Left renal pelvis (tissue), 4 donors: ENCODE measurements at places on chromosomes 2 and 18.
A peak's percentile ranks its signal among the peaks of the same experiment; 100 is the strongest.

DNA sequence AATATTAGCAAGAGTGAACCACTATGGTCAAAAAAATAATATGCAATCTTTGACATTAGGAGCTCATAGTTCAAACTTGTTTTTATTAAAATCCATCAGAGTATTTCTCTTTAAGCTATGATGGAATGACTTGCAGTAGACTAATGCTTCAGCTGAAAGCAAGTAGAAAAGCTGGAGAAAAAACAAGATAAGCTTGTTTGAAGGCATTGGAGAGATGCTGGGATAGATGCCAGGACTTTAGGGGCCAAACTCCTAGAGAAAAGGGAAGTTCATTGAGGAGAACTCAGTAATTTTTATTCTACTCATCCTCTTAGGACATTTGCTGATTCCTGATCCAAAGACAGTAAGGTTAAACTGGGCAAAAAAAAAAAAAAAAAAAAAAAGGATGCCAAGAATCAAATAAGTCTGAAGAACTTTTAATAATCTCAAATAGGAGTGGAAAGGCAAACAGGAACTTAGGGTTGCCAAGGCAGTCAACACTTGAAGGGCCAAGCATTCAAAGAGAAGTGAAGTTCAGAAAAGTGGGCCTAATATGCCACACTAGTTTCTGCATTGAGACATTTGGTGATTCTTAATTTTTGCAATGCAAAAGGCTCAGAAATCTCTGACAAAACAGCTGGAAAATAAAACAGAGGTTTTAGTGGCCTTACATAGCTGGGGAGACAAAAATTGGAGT, 19.7 kb upstream of the AFF3 start:
- no peak for DNase-seq

- no peak for DNase-seq
These were observed 44.7 kb downstream of the MSTN start for GRCh38 chr2:190017837-190018236.

DNA sequence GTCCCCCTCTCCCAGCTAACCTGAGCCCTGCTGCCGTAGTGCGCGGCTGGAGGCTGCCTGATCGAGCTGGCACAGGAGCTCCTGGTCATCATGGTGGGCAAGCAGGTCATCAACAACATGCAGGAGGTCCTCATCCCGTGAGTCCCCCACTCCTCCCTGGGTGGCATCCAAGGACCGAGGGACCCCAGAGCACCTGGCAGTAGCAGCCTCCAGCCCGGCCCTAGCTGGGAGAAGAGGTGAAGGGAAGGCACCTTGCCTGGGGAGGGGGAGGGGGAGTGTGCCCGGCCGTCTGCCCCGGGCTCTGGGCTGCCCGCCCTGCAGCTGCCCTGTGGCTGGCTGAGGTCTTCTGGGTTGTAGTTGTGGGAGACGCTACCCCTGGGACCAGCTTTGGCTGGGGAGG, 26.3 kb downstream of the ANO7 start:
- DNase-seq: no peak

DNA sequence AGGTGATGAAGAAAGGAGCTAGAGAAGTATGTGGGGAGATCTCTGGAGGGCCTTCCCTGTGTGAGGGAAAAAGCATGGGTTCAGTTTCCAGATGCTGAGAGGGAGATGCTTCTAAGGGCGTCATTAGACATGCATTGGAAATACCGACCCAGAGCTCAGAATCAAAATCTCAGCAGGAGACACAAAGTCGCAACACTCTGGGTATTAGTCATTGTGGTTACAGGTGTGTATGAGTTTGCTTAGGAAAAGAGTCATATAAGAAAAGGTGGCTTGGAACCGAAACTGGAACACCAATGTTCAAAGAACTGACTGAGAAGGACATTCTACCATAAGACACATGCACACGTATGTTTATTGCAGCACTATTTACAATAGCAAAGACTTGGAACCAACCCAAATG, 477.1 kb downstream of the FBXO15 start:
- DNase-seq: no peak

DNA sequence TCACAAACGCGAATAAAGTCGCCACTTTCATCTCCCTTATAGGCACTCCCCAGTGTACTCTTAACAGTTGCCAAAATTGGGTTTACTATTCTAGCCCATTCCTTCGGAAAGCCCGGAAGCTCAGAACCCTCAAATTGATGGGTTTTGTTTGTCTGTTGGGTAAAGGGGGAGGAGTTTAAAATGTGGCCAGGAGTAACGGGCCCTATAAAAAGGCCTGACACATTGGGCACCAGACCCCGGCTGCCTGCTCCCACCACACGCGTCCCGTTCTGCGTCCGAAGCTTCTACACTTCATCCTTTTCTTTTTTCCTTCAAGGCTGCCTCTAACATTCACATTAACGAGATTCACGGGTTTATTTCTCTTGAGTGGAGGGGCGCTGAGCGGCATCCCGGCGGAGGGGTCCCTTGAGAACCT, 837 bp downstream of the NHEJ1 start:
- DNase-seq: no peak

DNA sequence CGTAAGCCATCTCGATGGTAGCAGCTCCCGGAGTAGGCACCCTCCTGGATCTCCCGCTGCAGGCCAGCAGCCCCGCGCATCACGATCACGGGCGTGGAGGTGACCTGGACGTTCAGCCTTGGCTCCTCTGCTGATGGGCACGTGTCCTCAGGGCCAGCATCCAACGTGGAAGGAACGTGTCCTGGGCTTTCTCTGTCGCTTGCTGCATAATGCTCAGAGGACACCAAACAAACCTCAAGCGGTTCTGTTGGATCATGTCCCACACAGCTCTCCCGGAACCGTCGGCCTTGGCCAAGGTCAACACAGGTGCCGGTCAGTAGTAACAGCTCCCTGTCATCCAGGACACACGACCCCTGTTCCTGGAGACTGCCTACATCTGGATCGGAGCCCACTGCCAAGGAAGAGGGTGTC, 23.1 kb downstream of the PASK start:
- no peak for DNase-seq

GRCh38 chr18:72868585-72869225, 918 bp upstream of the NETO1 start:
- DNase-seq: no peak

DNA sequence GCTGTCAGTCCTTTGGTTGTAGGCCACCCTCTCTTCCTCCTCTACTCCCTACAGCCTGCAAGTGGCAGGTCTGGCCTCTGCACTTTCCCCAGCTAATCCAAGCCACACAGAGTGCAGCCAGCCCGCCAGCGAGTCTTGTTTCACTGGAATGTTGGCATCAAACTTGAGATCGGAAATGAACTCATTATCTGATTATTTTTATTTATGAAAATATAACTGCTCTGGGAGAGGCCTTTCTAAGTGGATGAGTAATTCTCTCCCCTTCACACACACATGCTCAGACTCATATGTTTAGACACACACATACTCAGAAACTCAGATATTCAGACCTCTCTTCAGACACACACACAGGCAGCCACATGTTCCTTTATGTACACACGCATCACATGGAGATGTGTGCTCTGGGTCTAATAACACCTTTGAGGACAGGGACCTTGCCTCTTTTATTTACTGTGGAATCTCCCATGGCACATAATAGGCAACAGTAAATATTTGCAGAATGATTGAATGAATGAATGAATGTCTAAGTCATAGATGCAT, 151.3 kb downstream of the ZFP36L2 start:
- DNase-seq: peak; percentile 66

DNA sequence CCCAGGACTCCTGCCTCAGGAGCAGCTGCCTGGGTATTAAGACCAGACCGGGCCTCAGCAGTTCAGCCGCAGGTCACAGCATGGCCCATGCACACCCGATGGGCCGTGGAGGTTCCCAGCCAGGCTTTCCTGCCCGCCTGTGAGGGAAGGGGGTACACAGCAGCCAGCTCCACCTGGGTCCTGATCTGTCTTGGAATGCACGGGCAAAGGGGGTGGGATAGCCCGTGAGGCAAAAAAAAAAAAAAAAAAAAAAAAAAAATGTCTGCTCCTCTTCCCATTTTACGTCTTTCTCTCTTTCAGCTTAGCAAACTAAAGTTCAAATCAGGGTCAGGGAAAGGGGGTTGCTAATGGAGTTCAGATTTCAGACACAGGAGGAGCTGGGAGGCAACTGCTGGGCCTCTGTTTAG, 385.2 kb downstream of the TNS1 start:
- DNase-seq: no peak

GRCh38 chr2:239807568-239807967, 217.6 kb downstream of the NDUFA10 start:
- no peak for DNase-seq
